ENCODE measurements at places on chromosomes 6 and 20.

DNA sequence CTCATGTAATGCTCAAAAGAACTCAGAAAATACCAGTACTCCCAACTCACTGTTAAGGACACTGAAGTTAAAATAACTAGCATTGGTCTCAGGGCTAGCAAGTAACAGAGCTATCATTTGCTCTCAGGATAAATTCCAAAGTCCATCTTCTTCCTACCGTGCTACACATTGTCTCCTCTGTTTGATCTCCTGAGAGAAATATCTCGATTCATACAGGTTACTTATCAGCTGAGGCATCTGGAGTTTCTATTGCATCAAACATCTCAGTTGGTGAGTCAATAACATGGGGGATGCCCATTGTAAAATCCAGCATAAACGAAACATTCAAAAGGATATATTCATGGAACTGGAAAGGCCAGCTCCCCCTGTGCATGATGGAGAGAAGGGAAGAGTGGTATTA, 147.4 kb downstream of the BACH2 start:
- DNase-seq, result no peak

GRCh38 chr6:165799391-165800153, 136.5 kb upstream of the PDE10A start:
- no peak for DNase-seq

GRCh38 chr6:44512868-44513741, 125.6 kb downstream of the CDC5L start:
- DNase-seq, result no peak

DNA sequence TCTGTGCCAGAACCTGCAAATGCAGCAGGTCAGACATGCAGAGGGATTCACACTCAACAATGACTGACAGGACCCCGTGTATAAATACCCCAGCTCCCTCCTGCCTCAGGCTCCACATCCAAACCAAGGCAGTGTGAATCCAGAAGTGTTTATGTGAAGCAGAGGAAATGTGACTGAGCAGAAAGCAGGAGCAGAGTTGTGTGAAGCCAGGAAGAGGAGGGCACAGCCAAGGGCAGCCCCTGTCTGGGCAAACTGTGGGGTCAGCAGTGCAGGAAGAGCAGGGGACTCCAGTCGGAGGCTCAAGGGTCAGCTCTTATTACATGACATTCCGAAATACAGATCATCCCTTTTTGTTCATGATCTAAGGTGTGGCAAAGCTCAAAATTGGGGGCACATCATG, 19.3 kb upstream of the ENTPD6 start:
- no peak for DNase-seq

DNA sequence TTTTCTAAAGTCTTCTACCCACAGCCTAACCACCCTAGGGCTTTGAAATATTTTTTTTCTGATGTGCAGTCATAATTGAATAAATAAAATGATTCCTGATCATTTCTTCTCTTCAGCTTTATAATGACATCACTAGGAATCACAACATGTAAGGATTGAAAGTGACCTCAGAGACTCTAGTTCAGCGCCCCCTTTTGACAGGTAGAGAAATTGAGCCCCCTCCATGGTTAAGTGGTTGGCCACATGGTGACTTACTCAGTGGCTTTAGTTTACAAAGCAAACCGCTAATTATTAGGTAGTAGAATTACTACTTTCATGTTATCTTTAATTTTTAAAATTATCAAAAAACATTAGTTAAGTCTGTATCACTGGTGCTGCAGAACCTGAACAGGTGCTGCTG, 13.3 kb upstream of the SLC2A12 start:
- no peak for DNase-seq

DNA sequence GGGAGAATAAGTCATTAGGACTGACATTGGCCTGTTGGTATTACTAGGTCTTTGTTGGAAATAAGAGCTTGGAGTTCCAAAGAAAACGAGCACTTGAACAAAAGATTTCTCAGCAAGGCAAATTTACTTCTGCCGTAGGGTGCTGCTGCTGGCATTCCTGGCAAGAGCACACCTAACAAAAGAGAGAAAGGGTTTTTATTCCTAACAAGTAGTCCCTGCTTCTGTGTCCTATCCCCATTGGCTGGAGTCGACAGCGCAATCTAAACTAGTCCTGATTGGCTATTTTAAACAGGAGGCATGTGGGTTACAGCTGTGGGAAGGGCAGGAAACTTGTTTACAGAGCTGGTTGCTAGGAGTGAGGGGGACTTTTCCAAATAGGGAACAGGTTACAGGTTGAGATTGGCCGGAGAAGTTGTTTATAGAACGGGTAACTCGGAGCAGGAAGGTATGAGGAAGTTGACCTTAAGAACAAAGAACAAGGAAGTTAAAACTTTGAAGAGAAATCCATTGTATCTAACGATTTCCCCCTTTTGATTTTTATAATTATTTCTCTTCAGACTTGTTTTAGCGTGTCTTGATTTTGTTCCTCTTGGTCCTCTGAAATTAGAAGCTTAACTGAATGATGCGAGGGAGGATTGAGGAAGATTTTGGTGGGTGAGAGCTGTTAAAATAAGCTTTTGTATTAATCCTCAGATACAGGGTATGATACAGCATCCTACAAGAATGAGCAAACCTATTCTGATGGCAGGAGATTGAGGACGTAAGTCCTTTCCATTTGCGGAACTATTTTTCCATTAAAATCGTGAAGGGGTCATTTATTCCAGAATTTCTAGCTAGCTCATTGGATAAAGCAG, 3.4 kb upstream of the ZNFX1 start:
- no peak for DNase-seq

GRCh38 chr6:41921712-41921998, 356 bp downstream of the BYSL start:
- peak; percentile 56 for DNase-seq

Data from RWPE2 (cell line).